ENCODE measurements at places on chromosomes 1 and 21.

DNA sequence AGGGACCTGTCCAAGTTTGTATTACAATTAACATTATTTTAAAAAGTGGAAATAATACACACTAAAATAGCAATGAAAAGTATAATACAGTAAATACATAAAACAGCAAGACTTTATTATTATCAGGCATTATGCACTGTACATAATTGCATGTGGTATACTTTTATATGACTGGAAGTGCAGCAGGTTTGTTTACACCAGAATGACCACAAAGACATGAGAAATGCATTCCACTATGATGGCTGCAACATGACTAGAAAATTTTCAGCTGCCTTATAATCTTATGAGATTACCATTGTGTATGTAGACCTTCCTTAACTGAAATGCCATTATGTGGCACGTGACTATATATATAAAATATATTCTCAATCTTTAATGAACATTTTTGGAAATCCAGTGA, 1699.6 kb downstream of the KCNT2 start:
- DNase-seq: no peak

- no peak for DNase-seq
Observed at GRCh38 chr1:172469717-172470116, 25.8 kb upstream of the PIGC start.

DNA sequence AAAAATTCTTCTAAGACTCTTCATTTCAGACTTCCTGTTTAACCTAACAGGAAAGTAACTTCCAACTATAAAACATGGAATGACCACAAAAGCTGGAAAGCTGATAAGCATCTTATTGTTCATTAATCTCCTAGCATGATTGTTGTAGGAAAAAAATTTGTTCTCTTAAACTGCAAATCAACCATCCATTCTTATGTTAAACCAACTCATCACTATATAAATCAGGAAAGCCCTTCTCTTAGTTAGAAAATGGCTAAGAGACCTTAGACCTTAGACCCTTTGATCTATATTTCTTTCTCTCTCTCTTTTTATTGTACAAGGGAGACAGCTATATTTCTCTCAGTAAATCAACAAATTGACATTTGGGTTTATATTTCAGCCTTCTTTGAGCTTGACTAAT, 101.4 kb downstream of the UBE2U start:
- no peak for DNase-seq

DNA sequence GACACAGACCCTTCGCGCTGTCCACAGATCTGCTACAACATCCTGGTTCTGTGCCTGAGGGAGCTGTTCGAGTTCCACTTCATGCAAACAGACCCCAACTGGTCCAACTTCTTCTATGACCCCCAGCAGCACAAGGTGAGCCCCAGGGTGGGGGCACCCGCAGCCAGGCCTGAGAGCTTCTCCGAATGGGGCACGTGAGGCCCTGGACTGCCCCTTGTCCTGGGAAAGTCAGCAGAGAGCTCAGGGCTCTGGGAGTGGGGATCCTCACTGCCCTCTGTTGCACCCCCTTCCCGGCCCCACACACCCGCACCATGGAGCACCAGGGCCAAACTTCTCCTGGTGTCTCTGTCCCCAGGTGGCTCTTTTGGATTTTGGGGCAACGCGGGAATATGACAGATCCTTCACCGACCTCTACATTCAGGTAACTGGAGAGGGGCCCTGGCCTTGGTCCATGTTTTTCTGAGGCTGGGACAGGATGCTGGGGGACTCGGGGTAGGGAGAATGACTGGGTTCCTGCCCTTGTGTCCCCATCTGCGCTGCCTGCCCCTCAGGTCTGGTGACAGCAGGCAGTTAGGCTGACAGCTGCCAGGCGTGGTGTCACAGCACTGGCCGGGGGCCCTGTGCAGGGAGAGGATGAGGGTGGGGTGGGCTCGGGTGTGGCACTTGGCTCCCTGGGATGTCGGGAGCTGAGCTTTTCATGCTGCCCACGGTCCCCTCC, 44.6 kb downstream of the COQ8A start:
- no peak for DNase-seq

DNA sequence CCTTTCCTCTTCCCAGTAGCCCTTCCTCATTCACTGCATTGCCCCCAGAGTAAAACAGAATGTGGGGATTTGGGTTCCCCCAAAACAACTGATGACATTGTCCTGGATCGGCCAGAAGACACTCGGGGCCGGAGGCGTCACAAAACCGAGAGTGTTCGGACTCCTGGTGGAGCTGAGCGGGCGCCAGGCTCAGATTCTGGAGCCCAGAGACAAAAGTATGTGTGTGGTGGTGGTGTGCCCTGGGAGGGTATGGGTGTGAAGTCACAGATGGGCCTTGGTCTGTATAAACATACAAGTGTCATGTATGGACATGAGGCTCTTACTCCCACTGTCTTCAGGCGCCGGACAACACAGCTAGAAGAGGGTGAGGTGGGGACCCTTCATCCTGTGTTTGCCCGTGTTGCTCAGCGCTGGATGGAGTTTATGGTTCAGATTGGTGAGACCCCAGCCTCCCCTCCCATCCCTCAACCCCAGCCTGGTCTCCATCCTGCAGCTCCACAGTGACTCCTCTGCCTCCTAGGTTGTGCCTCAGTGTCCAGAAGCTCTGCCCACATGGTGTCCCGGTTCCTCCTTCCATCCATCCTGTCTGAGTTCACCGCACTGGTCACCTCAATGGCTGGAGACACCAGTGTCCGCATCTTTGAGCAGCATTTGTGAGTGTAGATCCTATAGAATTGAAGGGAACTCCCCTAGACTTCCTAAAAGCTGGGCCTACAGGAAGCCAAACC, 12.4 kb downstream of the HYI start:
- no peak for DNase-seq

DNA sequence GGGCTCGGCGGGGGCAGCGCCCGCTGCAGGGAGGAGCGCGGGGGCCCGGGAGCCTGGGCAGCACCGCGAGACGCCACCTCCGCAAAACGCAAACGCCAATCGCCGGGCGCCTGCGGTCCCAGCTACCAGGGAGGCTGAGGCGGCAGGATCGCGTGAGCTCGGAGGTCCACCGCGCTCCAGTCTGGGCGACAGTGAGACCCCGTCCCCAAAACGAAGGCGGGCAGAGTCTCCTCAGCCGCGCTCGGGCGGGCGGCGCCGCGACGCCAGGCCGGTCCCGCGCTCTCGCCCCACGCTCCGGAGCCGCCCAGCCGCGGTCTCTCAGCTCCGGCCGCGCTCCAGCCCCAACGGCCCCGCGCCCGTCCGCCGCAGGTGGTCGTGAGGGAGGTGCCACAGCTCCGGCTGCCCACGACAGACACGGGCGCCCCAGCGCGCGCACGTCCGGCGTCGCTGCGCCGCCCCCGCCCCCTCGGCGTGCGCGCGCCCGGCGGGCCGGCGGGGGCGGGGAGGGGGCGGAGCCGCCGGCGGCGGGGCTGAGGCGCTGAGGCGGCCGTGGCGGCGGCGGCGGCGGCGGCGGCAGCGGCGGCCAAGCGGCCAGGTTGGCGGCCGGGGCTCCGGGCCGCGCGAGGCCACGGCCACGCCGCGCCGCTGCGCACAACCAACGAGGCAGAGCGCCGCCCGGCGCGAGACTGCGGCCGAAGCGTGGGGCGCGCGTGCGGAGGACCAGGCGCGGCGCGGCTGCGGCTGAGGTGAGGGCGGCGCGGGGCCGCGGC, at the start of gene ADARB1:
Gene ADARB1, plus strand, starts transcription at position 533 of the 770 bp plus-strand sequence. CDS start 97,077 bp downstream, outside the sequence.
- peak; percentile 75 for DNase-seq

DNA sequence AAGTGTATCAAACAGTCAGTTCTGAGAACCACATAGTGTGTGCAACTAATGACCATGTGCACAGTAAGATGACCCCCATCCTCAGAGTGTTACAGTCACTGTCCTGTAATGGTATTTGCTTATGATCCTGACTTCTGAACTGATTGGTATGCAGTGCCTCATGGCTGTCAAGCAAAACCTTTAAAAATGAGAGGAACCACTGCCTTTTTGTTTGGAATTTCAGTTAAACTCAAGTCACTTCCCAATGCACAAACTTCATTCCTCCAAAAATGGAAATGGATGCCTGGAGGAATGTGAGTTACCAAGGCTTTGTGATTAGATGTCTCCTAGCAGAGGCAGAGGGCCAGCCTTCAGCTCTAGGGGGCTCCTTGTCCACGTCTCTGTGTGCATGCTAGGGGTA, 10.5 kb downstream of the C1orf198 start:
- DNase-seq: no peak

DNA sequence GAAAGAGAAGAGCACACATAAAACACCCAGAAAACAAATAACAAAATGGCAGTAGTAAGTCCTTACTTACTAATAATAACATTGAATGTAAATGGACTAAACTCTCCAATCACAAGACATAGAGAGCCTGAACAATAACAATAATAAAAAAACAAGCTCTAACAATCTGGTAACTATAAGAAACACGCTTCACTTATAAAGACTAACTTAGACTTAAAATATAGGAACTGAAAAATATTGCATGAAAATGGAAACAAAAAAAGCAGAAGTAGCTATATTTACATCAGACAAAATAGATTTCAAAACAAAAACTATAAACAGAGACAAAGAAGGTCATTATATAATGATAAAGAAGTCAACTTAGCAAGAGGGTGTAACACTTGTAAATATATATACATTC, 83.1 kb upstream of the LYPLAL1 start:
- DNase-seq: no peak

- DNase-seq: no peak
Observed at GRCh38 chr1:193537266-193538002, 351.0 kb upstream of the B3GALT2 start.

DNA sequence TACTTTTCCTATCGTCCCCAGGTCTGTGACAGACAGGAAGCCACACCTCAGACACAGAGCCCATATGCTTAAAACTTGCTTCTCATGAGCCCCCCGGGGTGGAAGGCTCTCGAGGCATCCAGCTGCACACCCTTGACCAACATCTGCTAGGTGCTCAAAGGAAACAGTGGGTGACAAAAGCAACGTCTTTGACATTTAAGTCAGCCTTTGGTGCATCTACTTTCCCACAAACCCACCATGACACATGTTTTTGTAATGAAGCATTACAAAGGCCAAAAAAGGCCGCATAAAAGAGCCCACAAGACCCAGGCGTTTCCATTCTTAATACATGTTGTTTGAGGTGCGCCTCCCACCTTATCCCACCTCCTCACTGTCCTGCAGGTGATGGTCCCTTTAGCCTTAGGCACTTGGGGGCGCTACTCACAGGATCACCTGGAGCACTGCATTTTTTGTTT, 11.8 kb upstream of the FASLG start:
- DNase-seq: no peak

- DNase-seq: no peak
Observed at GRCh38 chr1:73765551-73766233, 432.3 kb downstream of the LRRIQ3 start.

DNA sequence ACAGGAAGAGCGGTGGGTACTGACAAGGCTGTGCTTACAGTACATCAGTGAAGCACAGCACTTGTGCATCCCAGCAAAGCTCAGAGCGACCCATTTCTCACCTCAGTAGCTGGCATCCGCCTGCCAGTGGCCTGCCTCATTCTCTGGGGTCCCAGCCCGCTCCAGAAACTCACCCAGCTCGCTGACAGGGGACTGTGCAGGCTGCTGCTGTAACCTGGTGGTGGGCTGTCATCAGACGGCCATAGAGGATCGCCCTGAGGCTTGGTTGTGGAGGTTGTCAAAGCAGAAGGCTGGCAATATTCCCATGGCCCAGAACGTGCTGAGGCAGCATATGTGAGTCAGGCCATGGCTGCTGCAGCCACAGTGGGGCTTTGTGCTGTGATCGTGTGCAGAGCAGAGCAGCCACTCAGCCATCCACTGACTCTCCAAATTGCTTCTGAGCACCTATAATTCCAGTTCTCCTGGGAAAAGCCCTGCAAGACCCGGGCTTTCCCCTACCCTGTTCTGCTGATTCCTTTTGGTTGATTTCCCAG, 13.6 kb upstream of the GPR137B start:
- no peak for DNase-seq

- no peak for DNase-seq
Observed at GRCh38 chr1:246106342-246106763, 400.7 kb downstream of the SMYD3 start.

DNA sequence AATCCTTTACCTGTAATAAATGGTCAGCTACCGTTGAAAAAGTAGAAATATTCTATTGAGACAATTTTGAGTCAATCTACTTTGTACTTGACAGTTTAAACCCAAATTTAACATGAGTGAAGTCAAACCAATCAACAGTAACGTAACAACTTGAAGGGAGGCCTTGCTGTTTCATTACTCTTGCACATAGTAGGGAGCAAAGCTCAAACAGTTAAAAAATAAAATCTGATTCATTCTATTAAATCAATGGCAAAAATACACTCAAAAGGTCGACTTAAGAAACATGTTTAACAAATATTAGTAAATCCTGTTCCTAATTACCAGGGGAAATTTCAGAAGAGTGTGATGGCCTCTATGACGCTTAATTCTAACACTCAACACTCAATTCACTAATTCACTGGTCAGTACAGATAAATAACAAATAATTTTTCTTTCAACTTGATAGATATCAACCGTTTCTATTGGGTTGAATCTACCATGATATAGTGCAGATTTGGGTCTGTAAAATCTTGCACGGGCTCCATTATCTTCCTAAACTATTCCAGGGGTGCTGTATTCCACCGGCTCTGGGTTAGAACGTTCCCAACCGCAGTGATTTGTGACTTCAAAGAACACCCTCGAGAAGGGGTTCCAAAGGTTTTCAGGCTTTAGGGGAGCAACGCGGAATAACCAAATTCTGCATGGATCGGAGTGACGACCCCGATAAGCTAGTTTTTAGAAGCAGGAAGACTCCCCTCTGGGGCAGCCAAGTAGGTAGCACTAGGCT, 1.4 kb downstream of the TARBP1 start:
- DNase-seq: no peak

DNA sequence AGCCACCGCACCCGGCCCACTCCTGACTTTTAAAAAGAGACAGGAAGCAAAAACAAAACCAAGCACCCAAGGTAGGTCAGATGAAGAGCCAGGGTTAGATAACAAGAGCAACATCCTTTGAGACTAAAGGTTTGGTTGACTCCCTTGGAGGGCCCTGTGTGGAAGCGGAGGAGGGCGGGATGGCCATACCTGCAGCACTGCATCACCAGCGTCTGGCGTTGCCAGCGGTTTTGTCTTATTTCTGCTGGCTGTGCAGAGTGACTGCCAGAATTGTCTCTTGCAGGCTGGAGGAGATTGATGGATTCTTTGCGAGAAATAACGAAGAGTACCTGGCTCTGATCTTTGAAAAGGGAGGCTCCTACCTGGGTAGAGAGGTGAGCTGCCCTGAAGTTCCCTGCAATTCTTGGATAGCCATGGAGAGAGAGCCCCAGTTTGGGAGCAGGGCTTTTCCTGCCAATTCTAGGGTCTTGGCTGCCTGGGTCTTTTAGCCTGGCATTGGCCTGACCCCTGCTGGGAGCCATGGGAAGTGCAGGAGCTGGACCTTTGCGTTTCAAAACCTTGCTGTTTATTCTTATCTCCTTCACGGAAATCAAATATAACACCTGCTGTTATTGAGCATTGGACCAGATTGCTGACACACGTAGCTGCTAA, 24.0 kb downstream of the QSOX1 start:
- DNase-seq: peak; percentile 59

- DNase-seq: no peak
Observed at GRCh38 chr1:29832936-29833335, 596.6 kb downstream of the PTPRU start.

Data from RWPE1 (cell line).